ENCODE measurements at places on chromosomes 6 and 20.

GRCh38 chr6:158770533-158771330 is 48.4 kb downstream of the EZR start:
- no peak for DNase-seq

- DNase-seq, result no peak
These were observed 172.8 kb downstream of the CDH4 start for GRCh38 chr20:61424628-61425420.

- DNase-seq, result no peak
These were observed 38.1 kb upstream of the BMP5 start for GRCh38 chr6:55913228-55914195.

DNA sequence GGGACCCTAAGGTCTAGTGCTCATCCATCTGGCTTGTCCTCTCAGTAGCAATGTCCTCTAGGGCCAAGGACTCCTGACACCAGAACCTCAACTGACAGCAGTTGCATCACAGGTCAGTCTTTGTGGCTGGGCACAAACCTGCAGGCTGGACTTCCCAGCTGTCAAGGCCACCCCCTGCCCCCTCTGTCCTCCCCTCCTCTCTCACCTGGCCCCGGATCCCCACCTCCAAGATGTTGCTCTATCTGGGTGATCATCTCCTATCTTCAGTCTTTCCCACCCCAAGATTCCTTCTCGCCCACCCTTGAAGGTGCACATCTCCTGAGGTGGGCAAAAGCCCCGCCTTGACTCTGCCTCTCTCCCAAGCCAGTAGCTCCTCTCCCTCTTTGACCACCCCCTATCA is 131.8 kb upstream of the SRSF6 start:
- no peak for DNase-seq

DNA sequence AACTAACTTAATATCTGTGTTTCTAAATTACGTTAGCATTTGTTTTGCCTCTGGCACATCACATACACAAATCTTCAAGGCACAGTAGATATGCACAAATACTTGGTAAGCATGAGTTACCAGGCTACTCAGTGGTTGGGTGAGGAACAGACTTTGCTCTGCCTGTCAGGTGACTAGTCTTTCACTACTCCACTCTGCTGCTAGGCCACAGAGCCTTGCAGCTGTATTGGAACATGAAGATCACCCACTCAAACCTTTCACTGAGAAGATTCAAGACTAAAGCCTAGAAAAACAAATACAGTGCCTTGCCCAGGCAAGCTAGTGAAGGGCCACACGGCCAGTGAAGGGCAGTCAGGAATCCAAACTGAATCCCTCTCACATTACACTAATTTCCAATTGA is 47.0 kb downstream of the DTNBP1 start:
- no peak for DNase-seq

- no peak for DNase-seq
These were observed 97.4 kb downstream of the IYD start for GRCh38 chr6:150466196-150466595.

- no peak for DNase-seq
These were observed 581.6 kb downstream of the HAO1 start for GRCh38 chr20:7358670-7359069.
